HAP-1 (cell line): ENCODE measurements at places on chromosomes 11 and 22.

GRCh38 chr11:46972343-46972742 lies 35.8 kb downstream of the CSTPP1 start:
- DNase-seq, result no peak

- DNase-seq, result peak; percentile 81
Measured at GRCh38 chr11:46367244-46367915, 14.1 kb upstream of the MDK start.

DNA sequence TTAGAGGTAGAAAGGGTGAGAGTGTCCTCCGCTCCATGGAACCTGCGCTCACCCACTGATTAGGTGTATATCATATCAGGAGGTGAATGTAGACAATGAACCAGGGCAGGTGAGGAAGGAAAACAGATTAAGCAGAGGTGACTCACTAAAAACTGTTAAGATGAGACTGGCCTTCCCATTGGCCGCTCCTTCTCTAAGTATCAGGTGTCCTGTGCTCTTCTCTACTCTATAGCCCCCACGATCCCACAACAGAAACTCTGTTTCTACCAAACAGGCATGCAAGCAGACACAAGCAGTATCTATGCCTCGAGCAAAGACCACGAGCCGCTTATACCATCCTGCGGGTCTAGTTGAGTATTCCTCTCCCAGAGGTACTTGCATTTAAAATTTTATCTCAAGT lies 103.1 kb downstream of the SNX19 start:
- DNase-seq, result no peak

- DNase-seq, result no peak
Measured at GRCh38 chr11:74311352-74311926, at the start of gene P4HA3. TSS of gene P4HA3 (minus strand) at chr11:74311640. CDS start at chr11:74311611, 29 bp downstream.
